ENCODE measurements at places on chromosomes 2 and 18.

DNA sequence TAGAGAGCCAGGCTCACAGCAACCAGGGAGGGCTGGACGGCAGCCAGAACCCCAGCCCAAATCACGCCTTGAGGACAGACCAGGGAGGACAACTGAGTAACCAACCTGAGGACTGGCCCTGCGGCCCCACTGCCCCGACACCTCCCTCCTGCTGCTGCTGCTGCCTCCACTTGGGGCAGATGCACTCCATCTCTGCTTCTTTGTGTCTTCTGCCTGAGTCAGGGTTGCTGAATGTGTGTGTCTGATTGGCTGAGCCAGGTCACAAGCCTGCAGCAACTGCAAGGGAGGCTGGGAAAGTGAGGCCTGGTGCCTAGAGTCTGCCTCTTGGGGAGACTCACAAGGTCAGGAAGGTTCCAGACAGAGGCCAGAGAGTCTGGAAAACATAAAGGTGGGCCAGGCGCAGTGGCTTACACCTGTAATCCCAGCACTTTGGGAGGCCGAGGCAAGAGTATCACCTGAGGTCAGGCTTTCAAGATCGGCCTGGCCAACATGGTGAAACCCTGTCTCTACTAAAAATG is 83.4 kb downstream of the ZFP36L2 start:
- DNase-seq: no peak

- DNase-seq: no peak
Observed at GRCh38 chr2:9497017-9497416, 22.7 kb downstream of the IAH1 start.

- DNase-seq: no peak
Observed at GRCh38 chr2:222810044-222810443, 50.8 kb upstream of the ACSL3 start.

DNA sequence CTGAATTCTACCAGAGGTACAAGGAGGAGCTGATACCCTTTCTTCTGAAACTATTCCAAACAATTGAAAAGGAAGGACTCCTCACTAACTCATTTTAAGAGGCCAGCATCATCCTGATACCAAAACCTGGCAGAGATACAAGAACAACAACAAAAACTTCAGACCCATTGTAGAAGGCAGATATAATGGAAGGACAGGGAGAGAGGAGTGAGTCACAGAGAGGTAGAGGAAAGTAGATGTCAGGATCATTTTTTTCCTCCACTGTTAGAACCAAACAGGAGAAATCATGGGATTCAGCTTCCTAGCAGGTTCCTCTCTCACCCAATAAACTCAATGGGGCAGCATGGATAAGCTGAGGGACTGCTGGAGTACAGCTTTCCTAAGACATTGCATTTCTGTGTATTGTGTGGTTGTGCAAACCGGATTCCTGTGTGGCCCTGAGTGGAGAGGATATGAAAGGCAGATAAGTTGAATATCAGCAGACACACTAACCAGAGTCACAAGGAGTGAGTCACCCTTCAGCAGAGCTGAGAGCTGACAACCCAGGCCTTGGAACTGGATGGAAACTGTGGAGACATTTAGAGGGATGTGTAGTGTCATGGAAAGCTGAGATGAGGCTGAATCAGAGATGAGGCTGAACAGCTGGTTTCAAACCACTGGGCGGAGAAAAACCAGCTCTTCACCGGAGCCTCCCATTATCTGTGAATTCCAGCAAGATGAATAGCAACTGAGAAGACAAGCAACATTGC is 60.9 kb upstream of the MMADHC start:
- DNase-seq: no peak

DNA sequence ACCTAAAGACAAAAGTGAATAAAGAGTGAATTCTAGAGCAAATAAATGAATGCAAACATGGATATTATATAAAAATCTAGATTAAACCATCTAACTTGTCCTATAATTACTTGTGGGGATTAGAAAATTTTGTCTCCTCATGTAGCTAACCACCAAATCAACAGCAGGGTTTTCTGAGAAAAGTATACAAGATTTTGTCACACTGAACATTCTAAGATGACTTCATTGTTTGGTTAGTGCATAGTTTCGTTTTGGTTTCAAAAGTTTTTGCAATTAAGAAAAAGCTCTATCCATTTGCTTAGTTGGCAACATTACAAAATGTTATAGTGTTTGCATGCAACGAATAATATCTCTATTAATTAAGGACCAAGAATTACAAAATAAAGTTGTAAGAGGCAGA is 125.0 kb downstream of the LRP2 start:
- no peak for DNase-seq

DNA sequence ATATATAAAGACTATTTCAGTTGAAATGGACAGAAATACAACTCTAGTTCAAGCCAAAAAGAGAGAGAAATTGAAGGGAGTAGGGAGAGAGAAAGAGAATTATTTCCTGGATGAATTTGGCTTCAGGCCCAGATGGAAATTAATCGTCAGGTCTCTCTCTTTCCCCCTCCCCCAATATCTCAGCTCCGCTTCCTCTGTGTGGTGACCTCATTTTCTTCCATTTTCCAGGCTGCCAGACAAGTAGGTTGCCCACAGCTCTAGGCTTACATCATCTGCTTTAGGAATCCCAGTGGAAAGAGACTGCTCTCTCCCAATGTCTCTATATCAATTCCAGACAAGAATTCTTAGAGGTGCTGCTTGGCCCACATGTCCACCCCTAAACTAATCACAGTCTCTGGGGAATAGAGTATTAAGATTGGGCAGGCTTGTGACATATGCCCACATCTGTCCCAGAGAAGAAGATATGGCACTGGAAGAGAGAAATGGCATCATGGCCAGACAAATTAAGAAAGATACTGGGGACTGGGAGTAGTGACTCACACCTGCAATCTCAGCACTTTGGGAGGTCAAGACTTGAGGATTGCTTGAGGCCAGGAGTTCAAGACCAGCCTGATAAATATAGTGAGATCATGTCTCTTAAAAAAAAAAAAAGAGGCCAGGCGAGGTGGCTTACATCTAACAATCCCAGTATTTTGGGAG is 37.2 kb upstream of the CFAP36 start:
- DNase-seq: no peak

- DNase-seq: no peak
Observed at GRCh38 chr2:218623366-218623705, 15.6 kb downstream of the PLCD4 start.

Measured in activated naive CD8-positive, alpha-beta T cell treated with anti-CD3 and anti-CD28 coated beads, Interleukin-2, amount 50 U/mL, for 16 hours (primary cell).